ENCODE measurements at places on chromosomes 12 and 14.

GRCh38 chr14:54220704-54221431, 175.9 kb upstream of the CDKN3 start:
- DNase-seq: no peak

DNA sequence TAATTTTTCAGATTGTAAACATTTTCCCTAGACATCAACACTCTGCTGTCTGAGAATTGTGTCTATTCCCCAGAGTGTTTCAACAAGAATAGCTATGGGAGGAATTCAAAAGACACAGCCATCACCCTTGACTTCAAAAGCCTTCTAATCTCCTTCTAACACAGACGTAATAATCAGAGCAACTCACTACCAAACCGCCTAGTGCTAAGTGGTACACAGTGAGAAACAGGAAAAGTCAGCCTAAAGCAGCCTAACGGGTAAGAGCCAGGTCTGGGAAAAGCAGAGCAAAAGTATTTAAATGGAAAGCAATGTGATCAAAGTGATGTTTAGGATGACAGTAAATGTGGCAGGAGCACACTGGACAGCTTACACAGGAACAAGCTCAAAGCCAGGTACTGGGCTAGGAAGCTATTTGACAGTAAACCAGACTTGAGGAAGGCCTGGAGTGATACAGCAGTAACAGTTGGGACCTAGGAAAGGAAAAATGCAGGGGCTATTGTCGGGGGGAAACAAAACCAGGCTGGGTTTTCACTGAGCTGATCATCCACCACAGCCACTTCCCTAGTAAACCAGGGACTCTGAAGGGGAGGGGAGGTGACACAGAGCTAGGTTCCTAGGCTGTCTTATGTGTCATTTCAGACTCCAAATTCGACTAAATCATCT, 29.4 kb downstream of the CORO1C start:
- no peak for DNase-seq

DNA sequence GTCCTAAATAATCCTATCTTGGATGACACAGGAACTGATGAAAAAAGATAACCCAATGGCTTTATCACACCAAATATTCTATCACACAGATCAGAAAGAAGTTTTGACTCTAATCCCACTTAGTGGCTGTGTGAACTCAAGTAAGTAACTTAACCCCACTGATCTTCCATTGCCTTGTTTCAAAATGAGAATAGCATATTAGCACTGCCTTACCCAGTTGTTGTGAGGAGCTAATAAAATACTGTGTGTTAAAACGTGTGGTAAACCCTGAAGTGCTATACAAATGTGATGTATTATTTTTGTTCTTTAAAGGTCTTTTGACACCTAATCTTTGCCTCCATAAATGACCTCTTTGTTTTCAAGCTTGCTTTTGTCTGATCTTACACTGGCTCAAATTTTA, 60.9 kb upstream of the ARID2 start:
- DNase-seq: no peak

DNA sequence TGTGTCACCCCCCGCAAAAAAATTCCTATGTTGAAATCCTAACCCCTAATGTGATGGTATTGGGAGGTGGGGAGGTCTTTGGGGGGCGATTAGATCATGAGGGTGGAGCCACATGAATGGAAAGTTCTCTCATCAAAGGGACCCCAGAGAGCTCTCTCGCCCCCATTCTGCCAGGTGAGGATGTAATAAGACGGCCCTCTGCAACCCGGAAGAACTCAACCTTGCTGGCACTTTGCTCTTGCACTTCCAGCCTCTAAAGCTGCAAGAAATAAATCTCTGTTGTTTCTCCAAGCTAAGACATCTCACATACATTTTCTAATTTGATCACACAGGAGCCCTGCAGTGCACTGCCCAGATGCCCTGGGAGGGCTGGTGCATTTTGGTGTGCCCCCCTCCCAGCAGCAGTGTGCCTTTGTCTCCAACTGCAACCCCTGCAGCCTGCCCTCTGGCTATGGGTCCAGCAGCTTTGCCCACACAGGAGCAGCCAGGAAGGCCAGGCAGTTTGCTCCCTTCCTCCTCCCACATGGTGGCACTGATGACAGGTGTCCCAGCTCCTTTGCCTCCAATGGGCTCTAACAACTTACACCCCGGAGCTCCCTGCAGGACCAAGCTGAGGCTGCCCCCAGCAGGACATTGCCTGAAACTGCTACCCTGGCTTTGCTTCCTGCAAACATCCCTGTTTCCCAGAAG, 59.3 kb downstream of the C14orf132 start:
- peak; percentile 76 for DNase-seq

DNA sequence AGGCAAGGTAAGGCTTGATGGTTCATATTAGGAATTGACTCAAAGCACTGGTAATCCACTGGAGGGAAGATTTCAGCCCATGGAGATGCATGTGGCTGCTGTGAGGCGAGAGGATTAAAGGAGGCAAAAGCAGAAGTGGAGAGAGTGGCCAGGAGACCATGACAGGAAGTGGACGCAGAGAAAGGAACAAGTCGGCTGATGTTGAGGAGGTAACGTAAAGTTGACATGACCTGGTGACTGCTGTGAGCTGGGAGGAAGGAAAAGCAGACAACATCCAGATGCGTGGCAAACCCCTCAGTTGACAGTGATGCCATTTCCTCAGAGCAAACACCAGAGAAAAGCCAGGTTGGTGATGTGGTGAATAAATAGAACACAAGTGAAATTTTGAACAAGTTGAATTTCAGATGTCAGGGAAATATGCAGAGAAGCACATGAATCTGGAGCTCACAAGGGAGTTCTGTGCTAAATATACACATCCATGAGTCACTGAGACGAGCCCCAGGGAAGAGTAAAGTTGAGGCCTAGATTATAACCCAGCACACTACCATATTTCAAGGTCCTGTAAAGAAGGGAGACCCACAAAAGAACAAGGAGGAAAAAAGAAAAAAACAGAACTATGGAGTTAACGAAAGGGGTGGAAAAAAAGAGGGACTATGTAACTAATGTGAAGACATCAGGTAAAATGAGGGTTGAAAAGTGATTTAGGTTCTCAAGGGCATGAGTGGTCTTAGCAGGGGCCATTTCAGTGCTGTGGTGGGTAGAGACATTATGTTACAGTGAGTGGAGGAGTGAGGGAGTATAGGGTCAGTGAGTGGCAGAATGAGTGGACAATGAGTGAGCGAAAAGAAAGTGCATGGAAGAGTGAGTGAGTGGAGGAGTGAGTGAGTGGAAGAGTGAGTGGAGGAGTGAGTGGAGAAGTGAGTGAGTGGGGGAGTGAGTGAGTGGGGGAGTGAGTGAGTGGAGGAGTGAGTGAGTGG, 61.6 kb upstream of the GZMB start:
- DNase-seq: no peak

DNA sequence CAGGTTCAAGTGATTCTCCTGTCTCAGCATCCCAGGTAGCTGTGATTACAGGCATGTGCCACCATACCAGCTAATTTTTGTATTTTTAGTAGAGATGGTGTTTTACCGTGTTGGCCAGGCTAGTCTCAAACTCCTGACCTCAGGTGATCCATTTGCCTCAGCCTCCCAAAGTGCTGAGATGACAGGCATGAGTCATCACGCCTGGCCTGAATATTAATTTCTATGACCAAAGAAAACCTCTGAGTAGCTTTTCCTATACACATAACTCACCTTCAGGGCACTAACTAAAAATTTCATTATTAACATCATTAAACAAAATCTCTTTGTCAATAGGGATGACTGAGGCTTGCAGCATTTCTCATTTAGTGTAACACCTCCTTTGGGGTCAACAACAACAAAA, 259.6 kb upstream of the KRR1 start:
- no peak for DNase-seq

DNA sequence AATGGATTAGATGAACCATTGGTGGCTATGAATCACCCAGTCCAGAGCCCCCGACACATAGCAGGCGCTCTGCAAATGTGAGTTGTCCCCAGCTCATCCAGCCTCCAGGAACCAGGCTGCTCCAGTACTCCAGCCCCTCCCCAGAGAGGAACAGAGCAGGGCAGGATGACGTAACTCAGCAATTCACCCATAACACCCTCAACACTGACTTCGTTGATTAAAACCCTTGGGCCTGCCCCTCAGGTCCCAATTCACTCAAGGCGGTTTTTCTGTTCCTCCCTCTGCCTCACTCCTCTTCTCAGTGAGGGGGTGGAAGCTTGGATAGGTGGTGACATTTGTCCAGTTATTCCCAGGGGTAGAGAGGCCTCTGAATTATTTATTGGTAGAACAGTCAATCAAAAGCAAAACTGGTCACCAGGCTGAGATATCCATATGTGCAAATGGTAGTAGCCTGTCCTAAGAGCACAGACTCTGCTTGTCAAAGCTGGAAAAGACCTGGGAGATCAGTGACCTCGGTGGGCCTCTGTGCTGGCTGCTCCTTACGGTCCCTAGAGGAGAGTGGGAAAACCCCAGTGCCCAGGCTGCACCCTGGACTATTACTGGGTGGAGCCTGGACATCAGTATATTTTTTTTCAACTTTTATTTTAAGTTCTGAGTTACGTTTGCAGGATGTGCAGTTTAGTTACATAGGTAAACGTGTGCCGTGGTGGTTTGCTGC, 97.0 kb downstream of the CMKLR1 start:
- DNase-seq: no peak

GRCh38 chr14:99196310-99196650, 75.7 kb downstream of the BCL11B start:
- DNase-seq: no peak

DNA sequence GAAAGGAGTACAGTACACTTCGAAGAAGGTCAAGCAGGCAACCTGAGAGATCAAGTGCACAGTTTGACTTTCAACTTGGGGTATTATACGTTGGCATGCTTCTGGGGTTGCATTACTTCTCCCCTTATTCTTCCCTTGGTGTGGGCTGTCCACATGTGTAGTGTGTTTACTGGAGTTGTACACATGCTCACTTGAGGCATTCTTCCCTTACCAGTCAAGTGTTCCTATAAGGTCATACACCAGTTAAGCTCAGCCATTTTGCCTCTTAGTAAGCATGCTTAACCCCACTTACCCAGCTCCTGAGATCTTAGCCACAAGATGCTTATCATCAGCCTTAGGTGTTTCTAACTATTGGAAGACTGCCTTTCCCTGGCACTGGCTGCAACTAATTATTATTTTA, 63.8 kb downstream of the C12orf42 start:
- no peak for DNase-seq

Measured in AG08396 (cell line).